ENCODE measurements at places on chromosomes 7 and 10.

DNA sequence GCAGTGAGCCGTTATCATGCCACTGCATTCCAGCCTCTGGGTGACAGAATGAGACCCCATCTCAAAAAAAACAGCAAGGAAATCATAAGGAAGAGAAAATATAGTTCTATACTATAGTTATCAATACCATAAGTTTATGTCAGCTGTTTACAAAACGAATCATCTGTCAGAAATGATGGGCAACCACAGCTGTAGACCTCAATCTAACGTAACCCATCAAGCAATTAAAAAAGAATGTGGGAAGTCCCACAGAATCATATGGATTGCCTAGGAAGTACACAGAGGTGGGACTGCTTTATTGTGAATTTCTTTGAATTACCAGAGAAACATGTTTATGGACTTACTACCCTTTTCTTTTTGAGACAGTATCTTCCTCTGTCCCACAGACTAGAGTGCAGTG, 6.9 kb downstream of the NRBF2 start:
- DNase-seq: no peak

- DNase-seq: peak; percentile 49
These were observed 107.0 kb upstream of the ZNF716 start for GRCh38 chr7:57342954-57343353.

GRCh38 chr7:107538001-107538400, 25.7 kb downstream of the COG5 start:
- DNase-seq: no peak

- peak; percentile 89 for DNase-seq
These were observed 4.4 kb downstream of the FUOM start for GRCh38 chr10:133353202-133353959.

GRCh38 chr7:19114551-19114855, 2.9 kb downstream of the TWIST1 start:
- DNase-seq: no peak

DNA sequence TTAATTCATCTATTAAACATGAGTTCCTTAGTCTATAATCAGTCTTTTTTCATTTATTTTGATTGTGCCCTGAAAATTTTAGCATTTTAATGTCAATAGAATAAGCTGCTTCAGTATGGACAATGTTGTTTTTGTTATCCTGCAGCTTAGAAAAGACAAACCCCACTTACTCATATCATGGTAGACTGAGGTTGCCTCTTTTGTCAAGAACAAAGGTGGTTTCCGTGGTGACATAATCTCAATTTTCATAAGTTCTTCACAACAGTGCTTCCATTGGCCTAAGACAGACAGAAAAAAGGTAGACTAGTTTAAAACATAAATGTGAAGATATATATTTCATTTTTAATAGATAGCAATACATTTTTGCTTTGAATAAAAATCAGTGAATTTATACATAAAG, 69.1 kb downstream of the RTKN2 start:
- no peak for DNase-seq

GRCh38 chr10:101490026-101490425, 98.0 kb downstream of the POLL start:
- DNase-seq: no peak

GRCh38 chr10:456486-456885, 233.0 kb downstream of the DIP2C start:
- no peak for DNase-seq

- peak; percentile 83 for DNase-seq
These were observed 498 bp upstream of the ST7 start for GRCh38 chr7:116952635-116953371.

GRCh38 chr10:17353568-17354300, 100.7 kb downstream of the ST8SIA6 start:
- DNase-seq: no peak

DNA sequence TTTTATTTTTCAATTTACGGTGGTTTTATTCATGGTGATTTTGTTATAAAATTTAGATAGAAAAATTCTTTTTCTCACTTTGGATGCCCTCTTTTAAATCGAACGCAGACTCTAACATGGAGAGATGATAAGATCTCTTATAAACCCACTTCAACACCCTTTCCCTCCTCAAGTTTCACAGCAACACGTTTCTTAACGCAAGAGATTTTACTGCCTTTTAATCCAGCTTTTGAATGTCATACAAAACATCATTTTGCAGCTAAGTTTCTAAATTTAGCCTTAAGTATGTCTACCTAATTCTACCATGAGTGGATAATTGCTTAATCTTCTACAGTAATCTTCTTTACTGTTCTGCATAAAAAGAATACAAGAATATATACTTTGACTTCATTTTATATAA, 70.0 kb downstream of the SEMA3C start:
- DNase-seq: no peak

DNA sequence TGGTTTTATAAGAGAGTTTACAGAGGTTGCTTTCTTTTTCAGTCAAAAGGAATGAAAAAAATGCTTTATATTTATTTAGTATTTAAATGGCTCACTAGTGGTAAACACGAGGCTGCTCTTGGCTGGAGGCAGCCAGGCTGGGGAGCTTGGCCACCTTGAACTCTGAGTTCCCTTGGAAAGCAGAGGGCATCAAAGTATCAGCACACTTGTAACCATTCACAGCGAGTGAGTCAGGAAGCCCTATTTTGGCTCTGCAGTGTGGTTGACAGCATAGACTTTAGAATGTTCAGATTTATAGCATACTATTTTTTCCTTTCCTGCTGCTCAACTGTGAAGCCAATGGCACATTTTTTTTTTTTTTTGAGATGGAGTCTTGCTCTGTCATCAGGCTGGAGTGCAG, 51.6 kb downstream of the CYCS start:
- no peak for DNase-seq

- no peak for DNase-seq
These were observed 140.4 kb upstream of the NPY start for GRCh38 chr7:24143547-24143946.

GRCh38 chr10:47041396-47042198, 130.4 kb downstream of the PTPN20 start:
- DNase-seq: peak; percentile 25

All from right lobe of liver (tissue), 6 donors.